ENCODE measurements at places on chromosomes 3 and 15. TPM values are rescaled to one million over a fixed set of nuclear protein-coding genes. Genes with fewer than 3 reads are reported as not detected.

The ITPKA gene
- 40.7 TPM for polyA plus RNA-seq

The SLC28A1 gene
- polyA plus RNA-seq, result 33.1 TPM

The GCHFR gene
- polyA plus RNA-seq, result 182 TPM

The PSTPIP1 gene
- 3.1 TPM for polyA plus RNA-seq

GRCh38 chr3:139572847-139573672 is 33.5 kb upstream of the RBP1 start:
- no peaks in the 10 kb centered on the region for H3K27me3 ChIP-seq
- H3K36me3 ChIP-seq, result peaks cover 12% of the 10 kb centered on the region
- H3K27ac ChIP-seq, result no peak overlapping the region
- DNase-seq, result no peak

The HACD2 gene
- 75.2 TPM for polyA plus RNA-seq

- DNase-seq, result peak; percentile 12
- H3K36me3 ChIP-seq, result no peaks in the 10 kb centered on the region
- H3K27ac ChIP-seq, result no peak overlapping the region
These were observed 5.0 kb downstream of the MKRN3 start for GRCh38 chr15:23570486-23570885.
